PC-3 (cell line): ENCODE measurements at places on chromosomes 7 and 10. TPM values are rescaled to one million over a fixed set of nuclear protein-coding genes. Genes with fewer than 3 reads are reported as not detected.

- H3K36me3 ChIP-seq, result no peaks in the 10 kb centered on the region
- no peaks in the 10 kb centered on the region for H3K4me1 ChIP-seq
- no peak for DNase-seq
- no peak overlapping the region for H3K27ac ChIP-seq
These were observed 178.6 kb upstream of the LRGUK start for GRCh38 chr7:133948588-133948987.

The SEPHS1 gene
- 40.4 and 42.5 TPM in 2 replicates for total RNA-seq

DNA sequence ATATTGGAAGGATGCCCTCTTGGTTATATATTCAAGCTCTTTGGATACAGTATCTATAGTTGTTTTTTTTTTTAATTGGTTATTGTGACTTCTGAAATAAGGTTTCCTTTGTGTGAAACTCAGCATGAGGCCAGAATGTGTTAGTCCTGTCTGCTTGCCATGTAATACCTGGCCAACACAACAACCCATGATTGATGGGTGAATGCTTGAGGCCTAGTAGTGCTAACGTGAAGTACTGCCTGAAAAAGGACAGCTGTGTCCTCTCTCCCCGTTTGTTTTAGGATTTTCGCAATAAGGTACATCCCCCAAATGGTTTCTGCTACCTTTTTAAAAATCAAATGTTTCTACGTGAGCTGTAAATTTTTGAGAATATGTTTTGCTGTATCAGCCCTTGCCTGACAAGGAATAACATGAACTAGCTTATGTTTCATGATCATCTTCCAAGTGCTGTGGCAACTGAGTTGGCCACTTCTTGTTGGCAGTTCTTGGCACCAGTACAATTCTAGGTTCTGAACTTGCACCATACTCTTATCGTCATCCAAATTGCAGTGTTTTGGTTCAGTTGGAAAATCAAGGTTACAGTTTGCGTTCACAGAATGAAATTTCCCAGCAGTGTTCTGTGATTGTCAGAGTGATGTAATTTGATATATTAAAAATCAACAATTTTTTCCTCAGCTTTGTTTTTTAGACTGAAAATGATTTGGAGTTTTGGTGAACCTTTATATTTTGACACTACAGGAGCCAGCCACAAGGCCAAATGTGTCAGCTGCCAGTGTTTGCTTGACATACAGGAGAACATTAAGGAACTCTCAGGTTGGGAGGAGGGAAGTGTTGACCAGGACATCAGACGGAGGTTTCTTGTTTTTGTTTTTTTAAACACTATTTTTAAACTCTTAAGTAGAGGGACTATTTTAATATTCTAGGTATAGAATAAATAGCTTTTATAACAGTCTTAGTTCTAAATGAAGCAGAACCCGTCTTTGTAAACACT lies 13.5 kb upstream of the ASCC1 start:
- no peak for DNase-seq
- H3K27ac ChIP-seq, result no peak overlapping the region
- no peaks in the 10 kb centered on the region for H3K4me1 ChIP-seq
- H3K36me3 ChIP-seq, result peaks cover 3% of the 10 kb centered on the region; the same call in 1 of the 2 replicates
- no peaks in the 10 kb centered on the region for H3K27me3 ChIP-seq

The RSPH10B gene
- not detected in 2 replicates for total RNA-seq

DNA sequence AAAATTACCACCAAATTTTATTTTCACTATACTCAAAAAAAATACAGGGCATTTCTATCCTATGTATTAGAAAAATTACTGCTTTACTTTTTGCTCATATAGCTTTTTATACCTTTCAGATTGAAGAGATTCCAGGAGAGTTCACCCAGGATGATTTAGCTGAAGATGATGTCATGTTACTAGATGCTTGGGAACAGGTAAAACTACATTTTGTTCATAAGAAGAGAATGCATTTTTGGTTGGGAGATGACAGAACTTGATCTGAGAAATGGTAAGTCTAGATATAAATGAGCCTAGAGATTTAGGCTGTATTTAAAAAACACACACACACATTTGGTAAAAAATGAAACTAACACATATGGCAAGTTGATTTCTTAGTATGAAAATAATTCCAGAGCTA lies 38.1 kb upstream of the ARL4A start:
- peaks cover 60% of the 10 kb centered on the region for H3K4me1 ChIP-seq
- H3K27ac ChIP-seq, result no peak overlapping the region
- peak; percentile 64 for DNase-seq
- no peaks in the 10 kb centered on the region for H3K36me3 ChIP-seq
- no peaks in the 10 kb centered on the region for H3K27me3 ChIP-seq
- no peak overlapping the region for H3K4me3 ChIP-seq

The ACSM6 gene
- total RNA-seq, result not detected in 2 replicates

GRCh38 chr7:22784346-22784745 lies 38.3 kb downstream of the TOMM7 start:
- H3K27me3 ChIP-seq, result no peaks in the 10 kb centered on the region
- DNase-seq, result no peak
- no peaks in the 10 kb centered on the region for H3K36me3 ChIP-seq
- no peaks in the 10 kb centered on the region for H3K4me1 ChIP-seq
- no peak overlapping the region for H3K4me3 ChIP-seq
- H3K27ac ChIP-seq, result no peak overlapping the region

- H3K4me3 ChIP-seq, result no peak overlapping the region
- peaks cover 19% of the 10 kb centered on the region for H3K36me3 ChIP-seq
- DNase-seq, result no peak
- no peaks in the 10 kb centered on the region for H3K27me3 ChIP-seq
- H3K27ac ChIP-seq, result no peak overlapping the region
These were observed 8.8 kb downstream of the CYREN start for GRCh38 chr7:135161669-135162068.

The HOXA7 gene
- 2.6 and 2.8 TPM in 2 replicates for total RNA-seq

- no peak overlapping the region for H3K27ac ChIP-seq
- no peaks in the 10 kb centered on the region for H3K27me3 ChIP-seq
- peaks cover 28% of the 10 kb centered on the region for H3K4me1 ChIP-seq
- no peak overlapping the region for H3K4me3 ChIP-seq
These were observed 19.9 kb downstream of the BTBD16 start for GRCh38 chr10:122290833-122291532.

DNA sequence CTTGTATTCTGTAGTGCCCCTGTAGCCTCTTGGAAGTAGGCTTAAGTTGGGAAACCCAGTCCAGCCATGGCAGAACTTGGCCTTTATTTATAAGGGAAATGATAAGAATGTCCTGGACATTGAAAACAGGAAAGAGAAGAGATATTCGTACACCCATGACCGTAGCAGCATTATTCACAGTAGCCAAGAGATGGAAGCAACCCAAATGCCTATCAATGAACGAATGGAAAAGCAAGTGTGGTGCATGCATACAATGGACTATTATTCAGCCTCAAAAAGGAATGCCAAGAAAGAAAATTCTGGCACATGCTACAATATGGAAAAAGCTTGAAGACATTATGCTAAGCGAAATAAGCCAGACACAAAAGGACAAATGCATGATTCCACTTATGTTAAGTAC lies 315.3 kb downstream of the CXCL12 start:
- H3K27me3 ChIP-seq, result peaks cover 3% of the 10 kb centered on the region; the same call in 1 of the 2 replicates
- H3K27ac ChIP-seq, result no peak overlapping the region
- no peaks in the 10 kb centered on the region for H3K36me3 ChIP-seq
- DNase-seq, result no peak
- H3K4me1 ChIP-seq, result no peaks in the 10 kb centered on the region
- H3K4me3 ChIP-seq, result no peak overlapping the region

DNA sequence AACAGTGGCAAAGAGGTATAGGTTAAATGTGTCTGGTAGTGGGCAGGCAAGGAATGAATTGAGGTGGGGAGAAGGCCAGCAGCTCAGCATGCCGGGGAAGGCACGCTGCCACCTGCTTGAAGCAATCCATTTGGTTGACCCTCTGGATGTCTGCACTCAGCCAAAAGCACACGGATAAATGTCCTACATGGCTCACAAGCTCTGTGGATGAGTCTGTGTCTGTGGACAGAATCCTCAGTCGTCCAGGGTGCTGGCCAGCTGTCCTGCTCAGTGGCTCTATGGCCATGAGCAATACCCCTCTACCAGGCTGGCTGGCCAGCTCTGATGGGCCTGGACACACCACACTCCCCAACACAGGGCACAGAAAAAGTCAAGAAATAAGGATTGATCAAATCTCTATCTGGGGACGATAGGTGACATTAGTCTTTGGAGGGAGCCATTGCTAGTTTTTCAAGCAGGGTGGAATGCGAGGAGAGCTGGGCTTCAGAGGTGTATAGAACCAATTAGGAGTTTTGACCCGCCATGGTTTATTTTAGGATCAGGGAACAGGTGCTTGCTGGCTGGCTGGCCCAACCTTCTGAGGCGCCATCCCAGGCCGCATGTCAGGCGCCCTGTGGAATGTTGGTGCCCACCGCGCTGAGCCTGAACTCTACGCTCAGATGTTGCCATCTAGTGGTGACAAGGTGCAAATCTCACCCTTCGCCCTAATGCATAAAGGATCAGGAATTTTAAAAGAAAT lies 493.4 kb downstream of the TNS3 start:
- H3K4me1 ChIP-seq, result peaks cover 14% of the 10 kb centered on the region
- no peak overlapping the region for H3K4me3 ChIP-seq
- H3K27ac ChIP-seq, result peak overlapping the region; percentile 23; the same call in 1 of the 2 replicates
- no peaks in the 10 kb centered on the region for H3K27me3 ChIP-seq
- H3K36me3 ChIP-seq, result no peaks in the 10 kb centered on the region

GRCh38 chr7:17405786-17406185 lies 107.3 kb downstream of the AHR start:
- DNase-seq, result peak; percentile 85
- H3K4me1 ChIP-seq, result peaks cover 50% of the 10 kb centered on the region
- no peak overlapping the region for H3K4me3 ChIP-seq
- H3K27me3 ChIP-seq, result no peaks in the 10 kb centered on the region
- H3K27ac ChIP-seq, result peak overlapping the region; percentile 72

GRCh38 chr7:112603673-112604072 lies 122.9 kb downstream of the LSMEM1 start:
- H3K4me1 ChIP-seq, result no peaks in the 10 kb centered on the region
- H3K27me3 ChIP-seq, result peaks cover 45% of the 10 kb centered on the region
- no peaks in the 10 kb centered on the region for H3K36me3 ChIP-seq
- no peak overlapping the region for H3K4me3 ChIP-seq
- no peak overlapping the region for H3K27ac ChIP-seq

DNA sequence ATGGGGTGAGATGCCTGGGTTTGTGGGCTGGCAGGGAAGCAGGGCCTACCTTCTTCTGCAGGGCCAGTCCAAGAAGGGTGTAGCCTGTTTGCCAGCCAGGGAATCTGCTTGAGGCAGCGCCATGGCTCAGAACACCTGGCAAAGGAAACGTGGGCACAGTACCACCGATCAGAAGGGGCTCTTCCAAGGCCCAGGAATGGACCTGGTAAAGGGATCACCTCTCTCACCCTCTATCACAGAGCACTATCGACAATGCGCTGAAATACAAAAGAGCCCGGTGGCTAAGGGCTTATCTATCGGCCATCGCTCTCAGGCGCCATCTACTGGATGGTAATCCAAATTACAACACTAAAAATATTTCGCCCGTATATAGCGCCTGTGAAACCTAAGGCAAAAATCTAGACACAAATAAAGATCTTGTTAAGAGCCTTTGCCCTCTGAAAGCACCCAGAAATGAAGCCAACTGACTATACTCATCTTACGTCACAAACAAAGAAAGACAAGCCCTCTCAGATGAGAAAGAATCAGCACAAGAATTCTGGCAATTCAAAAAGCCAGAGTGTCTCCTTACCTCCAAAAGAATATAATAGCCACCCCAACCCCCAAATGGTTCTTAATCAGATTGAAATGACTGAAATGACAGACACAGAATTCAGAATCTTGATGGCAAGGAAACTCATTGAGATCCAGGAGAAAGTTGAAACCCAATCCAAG lies 217.8 kb upstream of the HPS1 start:
- H3K4me1 ChIP-seq, result no peaks in the 10 kb centered on the region
- H3K27me3 ChIP-seq, result no peaks in the 10 kb centered on the region
- no peak overlapping the region for H3K4me3 ChIP-seq
